Aorta (tissue), 5 donors: ENCODE measurements at places on chromosomes 2 and 18. TPM values are rescaled to one million over a fixed set of nuclear protein-coding genes. Genes with fewer than 3 reads are reported as not detected.
A peak's percentile ranks its signal among the peaks of the same experiment; 100 is the strongest.

Gene PID1
- 44.8 TPM for total RNA-seq

GRCh38 chr2:61006486-61007105 is 10.9 kb upstream of the PEX13 start:
- H3K27ac ChIP-seq: no peak overlapping the region
- no peak for DNase-seq
- H3K4me3 ChIP-seq: no peak overlapping the region
- H3K27me3 ChIP-seq: no peaks in the 10 kb centered on the region

- no peak for DNase-seq
- H3K27me3 ChIP-seq: no peaks in the 10 kb centered on the region
- H3K27ac ChIP-seq: no peak overlapping the region
Measured at GRCh38 chr2:237227592-237228280, 142.0 kb downstream of the COPS8 start.

DNA sequence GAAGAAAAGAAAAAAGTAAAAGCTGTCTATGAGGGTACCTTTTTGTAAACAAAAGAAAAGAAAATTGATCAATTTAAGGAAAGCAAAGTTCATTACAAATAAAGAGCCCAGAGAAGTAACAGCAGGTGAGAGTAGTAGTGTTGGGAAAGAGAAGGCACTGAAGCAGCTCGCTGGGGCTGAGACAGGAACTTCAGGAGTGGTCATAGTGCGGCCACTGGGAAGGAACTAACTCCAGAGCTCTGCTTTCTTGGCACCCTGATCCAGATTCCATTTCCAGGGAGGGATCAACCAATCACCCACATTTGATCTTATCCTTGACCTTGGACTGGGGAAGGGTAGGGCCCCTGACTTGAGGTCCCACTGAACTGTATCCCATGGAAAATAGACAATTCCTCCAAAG is 617.6 kb downstream of the CPS1 start:
- no peak overlapping the region for H3K4me3 ChIP-seq
- no peak overlapping the region for H3K27ac ChIP-seq
- no peaks in the 10 kb centered on the region for H3K4me1 ChIP-seq

Gene REG1B
- 3.8 TPM for total RNA-seq

Gene FOXI3
- total RNA-seq: not detected

DNA sequence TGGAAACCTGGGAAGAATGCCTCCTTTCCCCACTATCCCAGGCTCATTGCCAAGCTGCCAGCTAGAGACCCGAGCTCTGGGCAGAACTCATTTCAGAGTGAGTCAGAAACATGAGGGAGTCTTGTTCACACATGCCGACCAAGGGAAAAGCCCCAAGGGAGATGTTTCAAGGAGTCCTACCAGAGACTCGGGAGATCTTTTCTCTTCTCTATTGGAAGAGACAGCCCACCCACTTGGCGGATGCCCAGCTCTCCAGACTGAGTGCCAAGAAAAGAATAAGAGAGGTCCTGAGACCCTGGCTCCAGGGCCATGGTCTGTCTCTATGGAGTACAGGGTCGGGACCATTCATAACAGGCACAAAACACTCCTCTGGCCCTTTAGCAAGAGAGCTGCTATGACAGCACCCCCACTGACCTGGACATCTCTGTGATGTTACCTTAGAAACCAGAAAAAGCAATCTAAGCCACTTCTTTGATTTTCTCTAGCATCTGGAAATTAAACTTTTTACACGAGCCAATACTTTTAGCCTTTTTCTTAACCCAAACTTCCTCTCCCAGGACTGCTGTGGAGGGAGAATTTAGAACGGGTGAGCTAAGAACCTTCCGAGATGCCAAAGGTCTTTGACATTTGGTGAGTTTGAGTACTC is 18.5 kb upstream of the IGFBP5 start:
- no peak overlapping the region for H3K4me3 ChIP-seq
- peak; percentile 85 for DNase-seq
- no peaks in the 10 kb centered on the region for H3K27me3 ChIP-seq
- H3K36me3 ChIP-seq: no peaks in the 10 kb centered on the region

GRCh38 chr2:120630031-120630701 is 105.5 kb upstream of the GLI2 start:
- no peak overlapping the region for H3K4me3 ChIP-seq
- H3K36me3 ChIP-seq: no peaks in the 10 kb centered on the region
- DNase-seq: no peak
- no peaks in the 10 kb centered on the region for H3K27me3 ChIP-seq
- no peaks in the 10 kb centered on the region for H3K4me1 ChIP-seq

Gene FN1
- total RNA-seq: 4,393 TPM

Gene VWA3B
- total RNA-seq: 0.36 TPM

GRCh38 chr2:23323917-23324680 is 60.9 kb upstream of the KLHL29 start:
- H3K4me3 ChIP-seq: no peak overlapping the region
- no peak overlapping the region for H3K27ac ChIP-seq
- DNase-seq: no peak
- no peaks in the 10 kb centered on the region for H3K36me3 ChIP-seq
- H3K4me1 ChIP-seq: no peaks in the 10 kb centered on the region

DNA sequence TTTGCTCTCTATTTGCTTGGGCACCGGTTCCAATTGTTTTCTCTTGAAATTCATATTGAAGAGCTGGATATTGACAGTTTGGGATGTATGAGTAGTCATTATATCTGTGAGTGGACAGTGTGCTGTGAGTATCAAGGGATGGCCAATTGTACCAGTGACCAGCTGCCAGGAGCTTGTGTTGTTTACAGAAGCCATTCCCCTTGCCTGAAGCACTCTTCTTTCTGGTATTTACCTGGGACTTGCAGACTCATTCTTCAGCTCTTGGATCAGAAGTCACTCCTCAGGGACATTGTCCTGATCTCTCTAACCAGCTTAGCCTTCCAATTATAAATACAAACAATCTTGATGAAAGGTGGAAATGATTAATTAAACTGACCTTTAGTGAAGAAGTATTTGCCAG is 438.3 kb upstream of the LRATD1 start:
- H3K27me3 ChIP-seq: no peaks in the 10 kb centered on the region
- DNase-seq: no peak
- no peak overlapping the region for H3K4me3 ChIP-seq
- H3K27ac ChIP-seq: no peak overlapping the region

DNA sequence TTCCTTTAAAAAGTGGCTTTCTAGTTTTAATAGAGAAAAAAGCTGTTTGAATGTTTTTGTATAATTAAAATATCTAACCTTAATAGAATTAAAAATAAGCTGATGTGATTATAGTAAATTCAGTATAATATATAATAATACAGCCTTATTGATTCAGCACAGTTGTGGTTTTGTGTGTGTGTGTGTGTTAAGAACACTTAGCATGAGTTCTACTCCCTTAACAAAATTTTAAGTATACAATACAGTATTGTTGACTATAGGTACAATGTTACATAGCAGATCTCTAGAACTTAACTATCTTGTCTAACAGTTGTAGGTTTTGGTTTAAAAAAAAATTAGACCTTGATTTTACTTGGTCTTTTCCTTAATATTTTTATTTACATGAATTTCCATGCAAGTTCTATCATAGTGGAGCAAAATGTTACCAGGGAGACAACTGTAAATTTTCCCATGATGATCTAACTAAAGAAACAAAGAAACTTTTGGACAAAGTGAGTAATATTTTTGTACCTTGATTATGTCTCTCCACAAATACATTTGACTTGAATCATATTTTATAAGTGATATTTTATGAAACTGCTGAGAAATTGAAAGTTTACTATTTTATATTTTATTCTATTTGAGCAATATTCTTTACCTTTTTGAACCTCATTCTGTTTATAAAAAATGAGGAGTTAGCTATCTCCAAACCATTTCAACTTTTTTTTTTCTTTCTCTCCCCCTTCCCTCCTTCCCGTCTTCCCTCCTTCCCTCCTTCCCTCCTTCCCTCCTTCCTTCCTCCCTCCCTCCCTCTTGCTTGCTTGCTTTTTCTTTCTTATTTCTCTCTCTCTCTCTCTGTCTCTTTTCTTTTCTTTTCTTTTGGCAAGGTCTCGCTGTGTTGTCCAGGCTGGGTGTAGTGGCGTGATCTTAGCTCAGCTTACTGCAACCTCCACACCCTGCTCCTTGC is 46.3 kb downstream of the ZC3H6 start:
- no peaks in the 10 kb centered on the region for H3K4me1 ChIP-seq
- peak overlapping the region; percentile 76 for H3K27ac ChIP-seq
- no peaks in the 10 kb centered on the region for H3K27me3 ChIP-seq
- no peak for DNase-seq

GRCh38 chr18:74631623-74632350 is 34.1 kb downstream of the ZNF407 start:
- no peaks in the 10 kb centered on the region for H3K4me1 ChIP-seq
- H3K27ac ChIP-seq: no peak overlapping the region
- no peak for DNase-seq
- no peaks in the 10 kb centered on the region for H3K27me3 ChIP-seq

DNA sequence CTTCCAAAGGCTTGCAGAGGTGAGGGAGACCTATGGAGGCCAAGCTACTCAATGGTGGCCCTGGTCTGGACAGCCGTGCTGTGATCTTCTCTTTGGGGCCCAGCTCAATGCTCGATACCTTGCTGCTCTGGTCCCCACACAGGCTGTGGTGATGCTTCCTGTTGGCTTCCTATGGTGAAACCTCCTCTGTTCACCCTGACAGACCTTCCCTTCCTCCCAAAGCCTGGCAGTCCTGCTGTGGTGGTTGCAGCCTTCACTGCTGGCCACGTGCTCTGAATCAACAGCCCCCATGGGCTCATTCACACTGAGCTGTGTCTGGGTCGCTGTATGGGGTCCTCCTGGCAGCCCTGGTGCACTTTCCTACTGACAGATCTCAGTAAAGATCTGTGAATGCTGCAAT is 31.0 kb upstream of the GALR1 start:
- H3K27me3 ChIP-seq: no peaks in the 10 kb centered on the region
- no peaks in the 10 kb centered on the region for H3K36me3 ChIP-seq
- DNase-seq: no peak
- no peaks in the 10 kb centered on the region for H3K4me1 ChIP-seq
- no peak overlapping the region for H3K27ac ChIP-seq

GRCh38 chr2:100073110-100073509 is 69.3 kb downstream of the AFF3 start:
- no peaks in the 10 kb centered on the region for H3K36me3 ChIP-seq
- no peaks in the 10 kb centered on the region for H3K27me3 ChIP-seq
- no peaks in the 10 kb centered on the region for H3K4me1 ChIP-seq
- DNase-seq: no peak
- no peak overlapping the region for H3K27ac ChIP-seq
- H3K4me3 ChIP-seq: no peak overlapping the region

DNA sequence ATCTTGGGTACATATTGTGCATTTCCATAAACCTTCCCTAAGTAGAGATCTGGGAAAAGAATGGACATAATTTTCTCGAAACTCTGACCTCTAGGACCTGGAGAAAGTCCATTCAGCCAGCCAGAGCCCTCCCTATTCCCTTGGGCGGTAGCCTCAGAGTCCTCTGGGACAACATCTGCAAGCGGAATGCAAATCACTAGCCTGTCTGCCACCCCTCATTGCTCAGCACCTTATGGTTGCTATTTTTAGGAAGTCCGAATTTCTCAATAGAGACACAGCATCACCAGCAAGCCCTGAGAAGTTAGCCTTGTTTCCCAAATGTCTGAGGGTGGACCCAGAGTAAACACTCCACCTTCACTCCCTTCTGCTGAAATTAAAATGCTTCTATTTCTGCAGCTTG is 17.6 kb upstream of the CD28 start:
- no peaks in the 10 kb centered on the region for H3K36me3 ChIP-seq
- H3K27me3 ChIP-seq: no peaks in the 10 kb centered on the region
- H3K4me3 ChIP-seq: no peak overlapping the region
- peaks cover 9% of the 10 kb centered on the region for H3K4me1 ChIP-seq
- peak; percentile 67 for DNase-seq

DNA sequence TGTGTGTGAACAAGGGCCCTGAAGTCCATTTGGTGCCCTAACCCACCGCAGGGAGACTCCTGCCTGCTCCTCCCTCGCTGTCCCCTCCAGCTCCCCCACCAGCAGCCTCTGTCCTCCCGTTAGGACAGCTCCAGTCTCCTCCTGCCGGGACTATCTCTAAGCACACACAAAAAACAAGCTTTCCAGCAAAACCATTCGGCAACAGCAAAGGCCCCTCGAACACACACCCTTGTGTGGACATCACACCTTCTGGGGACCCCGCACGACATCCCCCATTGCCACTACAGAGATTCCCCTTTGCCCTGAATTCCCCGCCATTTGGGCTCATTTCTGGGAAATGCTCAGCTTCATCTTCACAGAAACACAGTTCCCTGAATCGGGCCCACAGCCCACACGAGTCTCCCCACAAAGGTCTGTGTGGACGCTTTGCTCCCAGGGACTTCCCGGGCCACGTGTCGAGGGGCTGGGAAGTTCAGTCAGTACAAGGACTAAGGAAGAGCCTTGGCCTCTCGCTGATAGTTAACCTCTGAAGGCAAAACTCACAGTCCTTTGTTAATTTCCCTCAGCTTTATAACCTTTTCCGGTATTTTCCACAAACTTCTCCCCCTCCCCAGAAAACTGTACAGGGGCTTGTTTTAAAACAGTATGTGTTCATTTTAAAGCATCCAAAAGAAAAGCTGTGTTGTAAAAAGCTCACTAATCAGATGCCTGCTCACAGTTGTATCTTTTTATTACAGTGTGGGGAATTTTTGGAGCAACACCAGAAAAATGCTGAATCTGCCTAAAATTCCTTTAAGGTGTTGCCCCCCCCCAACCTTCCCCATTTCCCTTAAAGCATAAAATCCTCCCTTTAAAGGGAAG is 25.9 kb downstream of the SMAD7 start:
- no peaks in the 10 kb centered on the region for H3K27me3 ChIP-seq
- H3K36me3 ChIP-seq: peaks cover 1% of the 10 kb centered on the region
- no peak for DNase-seq
- H3K4me3 ChIP-seq: no peak overlapping the region

GRCh38 chr18:3177902-3178687 is 41.7 kb downstream of the MYOM1 start:
- no peaks in the 10 kb centered on the region for H3K36me3 ChIP-seq
- no peak overlapping the region for H3K4me3 ChIP-seq
- peak; percentile 89 for DNase-seq
- peaks cover 2% of the 10 kb centered on the region for H3K4me1 ChIP-seq
- H3K27me3 ChIP-seq: no peaks in the 10 kb centered on the region

GRCh38 chr18:34321066-34321465 is 96.4 kb upstream of the NOL4 start:
- H3K27me3 ChIP-seq: no peaks in the 10 kb centered on the region
- no peak overlapping the region for H3K4me3 ChIP-seq
- no peaks in the 10 kb centered on the region for H3K36me3 ChIP-seq
- H3K27ac ChIP-seq: no peak overlapping the region

- no peaks in the 10 kb centered on the region for H3K36me3 ChIP-seq
- H3K4me1 ChIP-seq: no peaks in the 10 kb centered on the region
- H3K27me3 ChIP-seq: no peaks in the 10 kb centered on the region
- no peak for DNase-seq
Measured at GRCh38 chr2:133887676-133888040, 319.4 kb upstream of the NCKAP5 start.

- no peak overlapping the region for H3K27ac ChIP-seq
- H3K4me3 ChIP-seq: no peak overlapping the region
- DNase-seq: no peak
- H3K4me1 ChIP-seq: no peaks in the 10 kb centered on the region
- H3K27me3 ChIP-seq: no peaks in the 10 kb centered on the region
- H3K36me3 ChIP-seq: no peaks in the 10 kb centered on the region
Measured at GRCh38 chr18:48459016-48459415, 49.8 kb upstream of the ZBTB7C start.

- DNase-seq: peak; percentile 91
- H3K27me3 ChIP-seq: no peaks in the 10 kb centered on the region
- no peaks in the 10 kb centered on the region for H3K36me3 ChIP-seq
- H3K27ac ChIP-seq: no peak overlapping the region
- H3K4me1 ChIP-seq: no peaks in the 10 kb centered on the region
- H3K4me3 ChIP-seq: peak overlapping the region; percentile 74
Measured at GRCh38 chr18:79400091-79400590, 4.4 kb downstream of the NFATC1 start.

- DNase-seq: no peak
- H3K27ac ChIP-seq: peak overlapping the region; percentile 92
- H3K27me3 ChIP-seq: no peaks in the 10 kb centered on the region
- H3K4me3 ChIP-seq: no peak overlapping the region
Measured at GRCh38 chr2:19350678-19351401, 7.6 kb downstream of the OSR1 start.

Gene MARS2
- 3.6 TPM for total RNA-seq
